Renal pelvis (tissue), 12 donors: ENCODE measurements at places on chromosomes 4 and X. TPM values are rescaled to one million over a fixed set of nuclear protein-coding genes. Genes with fewer than 3 reads are reported as not detected.

PPP1R2C gene
- polyA plus RNA-seq: not detected

CCDC110 gene
- 2.4 TPM for polyA plus RNA-seq

SLC4A4 gene
- polyA plus RNA-seq: 69.9 TPM

FGFBP2 gene
- 0.22 TPM for polyA plus RNA-seq

HS6ST2 gene
- polyA plus RNA-seq: 22.3 TPM

KDM6A gene
- 25.1 TPM for polyA plus RNA-seq

USP27X gene
- 10.2 TPM for polyA plus RNA-seq

AMER1 gene
- 8.0 TPM for polyA plus RNA-seq

SLITRK2 gene
- polyA plus RNA-seq: 1.5 TPM

PCDH18 gene
- polyA plus RNA-seq: 134 TPM

POF1B gene
- polyA plus RNA-seq: 0.93 TPM

SOWAHB gene
- 5.5 TPM for polyA plus RNA-seq

IL13RA2 gene
- polyA plus RNA-seq: 1.1 TPM

DNA sequence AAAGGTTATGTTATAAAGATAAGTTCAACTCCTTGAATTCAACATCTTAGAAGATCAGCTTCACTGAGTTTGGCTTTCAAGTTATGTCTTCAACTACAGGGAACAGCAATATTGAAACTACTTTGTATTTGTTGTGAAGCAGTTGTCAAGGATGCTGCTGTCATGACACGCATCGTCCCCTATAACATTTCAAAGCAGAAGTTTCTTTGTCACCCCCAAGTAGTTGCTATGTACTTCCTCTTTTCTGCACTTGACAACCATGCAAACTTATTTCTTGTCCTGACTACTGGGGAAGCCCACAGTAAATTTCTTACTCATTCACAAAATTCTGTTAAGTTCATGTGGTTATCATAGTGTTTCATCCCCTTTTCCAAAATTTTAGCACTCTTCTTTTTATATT, 14.3 kb downstream of the ANTXR2 start:
- no peak for DNase-seq

DNA sequence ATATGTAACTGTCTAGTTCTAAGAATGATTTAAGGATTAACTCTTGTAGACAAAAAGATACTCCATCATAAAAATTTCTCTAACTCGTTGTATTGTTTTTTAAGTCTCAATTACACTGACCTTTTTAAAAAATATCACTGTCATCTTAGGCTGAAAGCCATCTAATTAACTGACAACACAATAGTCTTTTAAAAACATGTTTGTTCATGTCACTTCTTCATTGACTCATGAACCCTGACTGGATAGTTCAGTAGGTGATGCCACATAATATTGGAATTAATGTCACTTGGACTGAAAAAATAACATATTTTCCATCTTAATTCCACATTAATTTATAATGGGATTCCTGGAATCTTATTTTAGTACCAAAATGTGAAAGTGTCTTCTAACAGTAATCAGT, 179.3 kb downstream of the ADGRL3 start:
- DNase-seq: no peak

- peak; percentile 36 for DNase-seq
Measured at GRCh38 chr4:128228845-128229795, 58.5 kb downstream of the PGRMC2 start.

GRCh38 chr4:82097504-82097903, 276.3 kb downstream of the HNRNPD start:
- DNase-seq: no peak

- DNase-seq: no peak
Measured at GRCh38 chr4:31007858-31008257, 287.7 kb downstream of the PCDH7 start.

- DNase-seq: no peak
Measured at GRCh38 chr4:37470245-37470644, 215.9 kb downstream of the RELL1 start.

GRCh38 chrX:16067886-16068515, 55.4 kb upstream of the GRPR start:
- DNase-seq: no peak

DNA sequence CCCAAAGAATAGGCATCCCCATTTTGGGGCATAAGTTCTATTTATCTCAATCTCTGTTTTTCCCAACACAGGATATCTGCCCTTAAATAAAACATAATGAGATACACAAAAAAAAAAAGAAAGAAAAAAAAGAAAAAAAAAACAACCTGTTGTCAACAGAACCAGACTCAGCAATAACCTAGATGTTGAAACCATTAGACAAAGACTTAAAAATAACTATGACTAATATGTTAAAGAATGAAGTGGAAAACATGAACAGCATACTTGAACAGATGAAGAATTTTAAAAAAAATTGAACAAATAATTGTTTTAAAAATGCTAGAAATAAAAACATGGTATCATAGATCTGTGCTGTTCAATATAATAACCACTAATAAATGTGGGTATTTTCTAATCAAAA, 93.4 kb upstream of the RXFP1 start:
- DNase-seq: no peak

DNA sequence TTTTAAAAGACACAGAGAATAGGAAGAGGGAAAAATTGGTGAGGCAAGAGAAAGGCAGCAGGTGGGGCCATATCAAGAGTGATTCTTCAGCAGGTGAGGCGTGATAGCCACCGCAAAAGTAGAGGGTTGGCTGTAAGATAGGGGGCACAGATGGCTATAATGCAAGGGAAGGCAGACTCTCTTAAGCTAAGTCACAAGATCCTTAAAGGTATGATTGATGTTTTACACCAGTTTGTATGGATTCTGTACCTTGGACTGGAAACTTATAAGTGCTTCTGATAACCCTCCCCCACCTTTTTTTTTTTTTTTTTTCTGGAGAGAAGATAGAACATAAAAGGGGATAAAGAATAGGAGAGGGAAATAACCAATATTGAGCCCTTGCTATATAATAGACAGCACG, 40.0 kb downstream of the NSUN7 start:
- DNase-seq: no peak

- peak; percentile 43 for DNase-seq
Measured at GRCh38 chrX:9147726-9148125, 113.8 kb upstream of the FAM9B start.

DNA sequence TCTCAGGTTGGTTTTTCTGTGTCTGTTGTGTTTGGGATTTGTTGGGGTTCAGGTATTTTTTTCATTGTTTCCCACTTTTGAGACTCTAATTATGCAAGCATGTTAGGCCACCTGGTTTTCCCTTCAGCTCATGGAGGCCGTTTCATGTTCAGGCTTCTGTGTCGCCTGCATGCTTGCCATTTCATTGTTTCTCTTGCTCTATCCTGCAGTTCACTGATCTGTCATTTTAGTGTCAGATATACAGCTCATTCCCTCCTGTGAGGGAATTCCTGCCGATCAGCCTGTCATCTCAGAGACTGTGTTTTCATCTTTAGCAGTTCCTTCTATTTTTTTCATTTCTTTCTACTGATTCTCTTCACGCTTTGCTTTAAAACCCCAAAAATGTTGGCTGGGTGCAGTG, 49.4 kb upstream of the HGFAC start:
- no peak for DNase-seq

- no peak for DNase-seq
Measured at GRCh38 chr4:113522433-113522832, 239.1 kb downstream of the CAMK2D start.

DNA sequence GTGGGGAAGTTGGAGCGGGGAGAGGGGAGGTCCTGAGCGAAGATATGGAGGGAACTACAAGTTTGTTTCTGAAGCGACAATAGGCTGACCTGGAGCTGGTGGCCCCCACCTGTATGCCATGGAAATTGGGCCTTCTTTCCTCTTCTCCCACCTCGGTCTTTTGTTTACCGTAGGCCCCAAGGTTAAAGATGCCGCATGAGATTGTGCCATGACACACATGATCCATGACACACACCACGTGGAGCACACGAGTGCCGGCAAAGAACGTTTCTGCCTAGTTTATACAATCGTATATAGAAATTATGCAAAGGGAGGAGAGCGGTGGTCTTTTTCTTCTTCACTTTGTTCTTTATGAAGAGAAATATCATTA, 408 bp downstream of the TMEM33 start:
- no peak for DNase-seq

DNA sequence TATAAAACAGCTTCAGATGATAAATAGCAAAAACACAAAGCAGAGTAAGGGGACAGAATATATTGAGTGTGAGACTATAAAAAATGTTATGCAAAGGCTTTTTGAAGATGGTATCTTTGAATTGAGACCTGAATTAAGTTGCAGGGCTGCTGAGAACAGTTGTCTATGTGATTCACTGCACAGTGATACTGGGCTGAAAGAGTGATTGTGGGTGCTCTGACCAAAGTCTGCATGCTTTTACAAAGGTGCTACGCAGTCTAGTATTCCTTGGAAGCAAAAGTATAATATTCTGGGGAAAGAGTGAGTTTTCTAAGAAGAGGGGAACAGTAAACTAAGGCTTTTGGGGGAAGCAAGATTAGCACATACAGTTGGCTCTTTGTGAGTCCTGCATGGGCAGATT, 234.0 kb downstream of the ARHGAP10 start:
- DNase-seq: no peak

DNA sequence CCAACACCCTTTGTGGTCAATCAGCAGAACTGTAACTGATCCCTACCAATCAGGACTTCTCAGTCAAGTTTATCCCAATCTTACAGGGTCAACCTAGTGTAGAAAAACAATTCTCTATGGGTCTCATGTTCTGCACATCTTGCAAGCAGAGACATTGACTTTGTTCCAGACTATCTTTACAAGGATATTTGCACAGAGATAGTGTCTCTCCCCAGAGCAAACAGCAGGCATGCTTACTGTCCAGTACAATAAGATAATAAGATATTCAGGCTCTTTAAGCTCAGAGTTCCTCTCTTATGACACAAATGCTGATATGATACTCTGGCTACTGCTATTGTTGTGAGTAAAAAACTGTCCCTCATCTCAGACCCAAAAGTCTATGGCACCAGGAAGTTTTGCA, 53.2 kb downstream of the ACSL4 start:
- no peak for DNase-seq

DNA sequence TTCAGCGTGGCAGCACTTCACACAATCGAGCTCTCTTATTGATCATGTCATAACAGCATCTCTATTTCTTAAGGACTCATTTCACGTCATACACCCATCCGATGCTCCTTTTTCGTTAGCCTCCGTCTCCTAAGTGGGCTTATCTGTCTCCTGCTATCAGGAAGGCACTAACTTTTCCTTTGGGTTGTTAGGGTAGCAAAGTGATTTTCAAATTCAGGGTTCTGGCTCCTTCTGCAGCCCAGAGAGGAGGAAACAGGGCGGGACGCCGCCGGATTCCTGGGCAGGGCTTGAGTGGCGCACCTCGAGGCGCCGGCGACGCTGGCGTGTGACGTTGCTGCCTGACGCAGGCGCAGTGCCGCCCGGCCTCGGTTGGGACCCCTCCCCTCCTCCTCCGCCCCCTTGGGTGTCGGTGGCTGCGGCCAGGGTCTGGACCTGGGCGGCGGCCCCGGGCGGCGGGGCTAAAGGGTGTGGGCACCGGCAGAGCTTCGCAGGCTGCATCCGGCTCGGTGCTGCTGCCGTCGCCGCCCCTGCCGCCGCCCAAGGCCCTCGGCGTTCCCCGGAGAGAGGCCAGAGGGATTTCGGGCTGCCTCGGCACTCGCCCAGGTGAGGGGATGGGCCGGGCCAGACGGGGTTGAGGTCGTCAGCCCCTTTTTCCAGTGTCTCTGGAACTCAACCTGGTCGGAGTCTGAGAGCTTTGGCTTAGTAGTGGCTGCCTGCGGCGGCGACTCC, at the start of gene BLTP1:
Gene BLTP1, plus strand, starts transcription at position 350 of the 729 bp plus-strand sequence. CDS start 18,317 bp downstream, outside the sequence.
- DNase-seq: peak; percentile 89

DNA sequence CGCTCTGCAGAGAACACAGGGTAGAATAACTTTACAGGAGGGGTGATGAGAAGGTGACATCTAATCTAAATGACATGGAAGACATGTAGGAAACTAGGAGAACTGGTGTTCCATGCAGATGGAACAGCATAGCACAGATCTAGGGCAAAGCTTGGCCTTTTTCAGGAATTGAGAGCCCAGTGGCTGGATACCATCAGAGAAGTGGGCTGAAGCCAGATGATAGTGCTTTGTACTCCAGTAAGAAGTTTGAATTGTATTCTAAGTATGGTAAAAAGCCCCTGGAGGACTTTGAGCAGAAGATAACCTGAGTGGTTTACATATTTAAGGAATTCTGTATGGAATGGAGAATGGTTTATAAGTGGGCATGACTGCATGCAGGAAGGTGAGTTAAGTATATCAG, 32.8 kb downstream of the ENOPH1 start:
- no peak for DNase-seq

DNA sequence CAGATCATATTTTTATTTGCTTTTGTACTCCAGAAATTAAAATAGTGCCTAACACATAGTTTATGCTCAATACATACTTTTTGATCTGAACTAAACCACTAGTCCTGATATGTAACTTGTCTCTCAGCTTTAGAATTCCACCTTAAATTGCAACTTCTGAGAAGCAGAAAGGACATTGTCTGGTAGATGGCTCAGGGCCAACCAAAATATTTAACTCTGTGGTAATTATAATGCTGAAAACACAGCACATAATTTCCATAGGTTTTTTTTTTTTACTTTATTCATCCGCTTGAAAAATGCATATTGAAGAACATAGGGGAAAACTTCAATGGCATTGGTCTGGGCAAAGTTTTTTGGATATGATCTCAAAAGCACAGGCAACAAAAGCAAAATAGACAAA, 59.3 kb downstream of the AREG start:
- DNase-seq: peak; percentile 4

- peak; percentile 60 for DNase-seq
Measured at GRCh38 chr4:147157860-147158701, 212.4 kb upstream of the TTC29 start.

DNA sequence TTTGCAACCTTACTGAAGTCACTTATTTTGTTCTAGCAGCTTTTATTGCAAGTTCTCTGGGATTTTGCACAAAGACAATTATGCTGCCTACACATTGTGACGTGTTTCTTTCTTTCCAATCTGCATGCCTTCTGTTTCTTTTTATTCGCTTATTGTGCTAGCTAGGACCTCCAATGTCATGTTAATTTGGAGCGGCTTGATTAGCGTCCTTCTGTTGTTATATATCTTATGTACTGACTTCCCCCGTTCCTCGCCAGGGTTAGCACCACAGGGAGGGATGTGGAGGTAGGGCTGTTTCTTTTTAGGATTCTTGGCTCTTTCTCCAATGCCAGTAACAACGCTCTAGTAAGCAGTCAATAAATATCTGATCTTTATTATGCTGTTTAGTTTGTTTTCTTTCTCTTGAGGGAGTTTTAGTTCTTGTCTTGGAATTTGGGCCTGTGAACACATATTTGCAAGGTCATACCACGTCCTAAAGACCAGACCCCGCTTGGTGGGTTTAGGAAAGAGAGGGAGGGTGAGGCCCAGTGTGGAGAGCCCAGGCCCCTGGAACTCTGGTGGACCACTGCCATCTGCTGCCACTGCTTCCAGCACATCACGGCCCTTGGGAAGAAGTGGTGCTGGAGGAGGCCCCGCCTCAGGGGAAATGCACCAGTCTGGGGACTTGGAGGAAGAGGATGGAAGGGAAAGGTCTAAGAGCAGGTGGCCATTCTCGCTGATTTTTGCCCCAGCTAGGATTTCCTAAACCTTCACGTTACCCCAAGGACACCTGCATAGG, 129.1 kb downstream of the TRIML1 start:
- DNase-seq: no peak

- DNase-seq: no peak
Measured at GRCh38 chrX:138925330-138925729, 213.8 kb upstream of the FGF13 start.
